ENCODE measurements at places on chromosomes 2 and 18.

DNA sequence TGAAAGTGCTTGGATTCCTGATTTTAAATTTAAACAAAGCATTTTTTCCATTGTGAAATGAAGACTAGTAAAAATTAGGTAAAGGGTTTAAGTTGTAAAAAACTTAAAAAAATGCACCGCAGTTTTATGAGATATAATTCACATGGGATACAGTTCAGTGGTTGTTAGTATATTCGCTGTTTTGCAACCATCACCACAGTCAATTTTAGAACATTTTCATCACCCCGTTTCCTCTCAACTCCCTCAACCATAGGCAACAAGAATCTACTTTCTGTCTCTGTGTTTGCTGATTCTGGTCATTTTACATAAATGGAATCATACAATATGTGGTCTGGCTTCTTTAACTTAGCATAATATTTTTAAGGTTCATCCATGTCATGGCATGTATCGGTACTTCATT, 4.0 kb downstream of the DGKD start:
- no peak for DNase-seq

DNA sequence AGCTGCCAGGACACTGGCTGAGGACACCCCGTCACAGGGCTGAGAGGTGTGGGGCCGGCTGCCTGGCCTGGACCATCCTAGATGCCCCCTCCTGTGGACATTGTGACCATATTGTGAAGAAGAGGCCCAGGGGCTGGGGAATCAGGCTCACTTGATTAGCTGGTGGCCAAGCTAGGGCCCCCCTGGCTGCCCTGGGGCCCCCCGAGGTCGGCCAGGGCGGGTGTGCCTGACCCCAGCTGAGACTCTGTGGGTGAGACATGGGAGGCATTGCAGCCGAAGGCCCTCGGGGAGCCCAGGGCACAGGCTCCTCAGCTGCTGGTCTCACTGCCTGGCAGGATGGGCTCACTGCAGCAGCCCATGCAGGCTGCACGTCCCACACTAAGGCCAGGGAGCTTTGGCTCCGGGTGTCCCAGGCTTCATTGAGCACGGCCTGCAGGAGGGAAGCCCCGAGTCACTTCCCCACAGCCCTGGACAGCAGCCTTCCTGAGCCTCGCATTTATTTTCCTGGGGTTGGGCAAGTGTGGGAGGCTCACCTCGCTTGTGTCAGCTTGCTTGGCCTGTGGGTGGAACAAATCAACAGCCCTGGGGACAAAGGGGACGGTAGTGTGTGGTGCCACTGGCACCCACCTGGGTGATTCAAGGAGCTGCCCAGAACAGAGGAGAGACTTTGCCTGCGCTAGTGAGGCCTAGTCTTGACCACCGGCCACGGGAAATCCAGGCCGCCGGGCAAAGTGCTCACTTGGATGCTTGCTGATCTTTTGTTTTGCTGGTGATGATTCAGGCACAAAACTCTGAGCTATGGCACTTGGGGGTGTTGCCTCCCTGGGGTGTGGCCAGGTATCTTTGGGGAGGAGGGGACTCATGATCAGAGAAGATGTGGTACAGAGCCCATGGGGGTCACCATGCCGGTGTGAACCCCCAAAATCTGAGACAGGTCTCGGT, 1.3 kb downstream of the GAL3ST2 start:
- no peak for DNase-seq

DNA sequence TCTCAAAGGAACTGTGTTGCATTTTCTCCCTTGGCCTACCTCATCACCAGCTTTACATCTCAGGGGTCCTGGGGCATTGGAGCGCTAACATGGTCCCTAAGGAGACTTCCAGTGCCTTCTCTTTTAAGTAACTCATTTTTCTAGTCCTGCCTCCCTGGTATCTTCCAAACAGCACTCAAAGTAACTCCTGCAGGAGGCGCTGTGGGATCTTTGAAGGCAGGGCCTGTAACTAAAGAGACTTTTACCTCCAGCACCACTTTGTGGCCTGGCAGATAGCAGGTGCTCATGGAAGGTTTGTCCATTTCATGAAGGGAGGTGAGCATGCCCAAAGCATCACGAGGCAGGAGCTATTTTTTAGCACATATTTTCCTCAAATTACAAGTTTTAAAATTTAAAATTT, 411.0 kb upstream of the GYPC start:
- no peak for DNase-seq

DNA sequence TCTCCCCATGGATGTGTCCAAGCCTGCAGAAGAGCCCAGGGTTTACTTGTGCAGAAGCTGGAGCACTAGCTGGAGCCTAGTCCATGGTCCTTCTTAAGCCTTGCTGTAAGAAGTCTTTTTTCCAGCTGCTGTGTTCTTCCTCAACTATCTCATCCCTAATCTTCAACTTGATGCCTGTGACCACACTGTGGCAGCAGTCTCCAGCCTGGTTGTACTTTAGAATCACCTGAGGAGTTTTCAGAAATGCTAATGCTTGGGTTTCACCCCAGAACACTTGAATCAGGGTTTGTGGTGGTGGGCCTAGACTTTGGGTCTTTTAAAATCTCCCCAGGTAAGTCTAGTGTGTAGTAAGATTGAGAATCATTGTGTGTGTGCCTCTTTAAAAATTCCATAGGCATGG, 173.6 kb downstream of the ADCYAP1 start:
- no peak for DNase-seq

DNA sequence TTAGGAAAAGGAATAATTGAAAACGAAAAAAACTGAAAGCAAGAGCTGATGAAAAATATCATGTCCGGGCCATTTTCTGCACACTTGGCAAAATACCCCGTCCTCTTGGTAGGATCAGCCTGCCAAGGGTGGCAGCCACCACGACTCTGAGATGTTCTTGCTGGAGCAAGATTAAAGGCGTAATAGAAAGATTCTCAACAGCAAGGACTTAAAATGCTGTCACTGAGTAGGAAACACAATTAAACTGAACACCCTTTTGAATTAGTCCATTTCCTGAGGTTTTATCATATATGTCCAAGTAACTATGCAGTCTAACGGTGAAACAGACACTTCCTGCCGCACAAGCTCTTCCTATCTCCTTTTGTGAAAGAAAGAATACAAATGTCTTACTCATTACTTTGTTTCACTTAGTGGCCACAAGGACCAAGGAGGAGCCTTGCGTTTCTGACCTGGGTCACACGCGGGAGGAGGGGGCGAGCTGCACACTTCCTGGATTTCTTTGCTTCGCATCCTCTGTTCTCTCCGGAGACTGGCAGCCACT, 222.7 kb downstream of the PIEZO2 start:
- DNase-seq = no peak

DNA sequence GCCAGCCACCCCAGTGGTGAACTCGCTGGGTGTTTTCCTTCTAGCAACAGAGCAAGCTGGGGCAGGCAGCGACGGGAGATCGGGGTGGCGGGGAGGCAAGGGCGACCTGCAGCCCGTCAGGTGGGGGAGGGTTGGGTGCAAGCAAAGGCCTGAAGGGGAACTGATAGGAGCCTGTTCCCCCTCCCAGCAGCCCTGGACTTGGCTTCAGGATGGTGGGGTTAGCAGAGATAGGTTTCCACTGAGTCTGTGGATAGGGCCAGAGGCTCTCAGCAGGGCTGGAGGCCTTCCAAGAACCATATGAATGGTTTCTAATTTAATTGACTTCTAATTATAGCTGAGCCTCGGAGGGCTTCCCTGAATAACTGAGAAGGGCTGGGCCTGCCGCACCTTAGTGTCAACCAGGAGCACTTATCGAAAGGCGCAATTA, 55.3 kb downstream of the EDAR start:
- no peak for DNase-seq

- no peak for DNase-seq
These were observed 72.7 kb downstream of the MARCHF4 start for GRCh38 chr2:216299588-216299987.

GRCh38 chr2:20122864-20123263, 71.4 kb upstream of the LAPTM4A start:
- DNase-seq = no peak

DNA sequence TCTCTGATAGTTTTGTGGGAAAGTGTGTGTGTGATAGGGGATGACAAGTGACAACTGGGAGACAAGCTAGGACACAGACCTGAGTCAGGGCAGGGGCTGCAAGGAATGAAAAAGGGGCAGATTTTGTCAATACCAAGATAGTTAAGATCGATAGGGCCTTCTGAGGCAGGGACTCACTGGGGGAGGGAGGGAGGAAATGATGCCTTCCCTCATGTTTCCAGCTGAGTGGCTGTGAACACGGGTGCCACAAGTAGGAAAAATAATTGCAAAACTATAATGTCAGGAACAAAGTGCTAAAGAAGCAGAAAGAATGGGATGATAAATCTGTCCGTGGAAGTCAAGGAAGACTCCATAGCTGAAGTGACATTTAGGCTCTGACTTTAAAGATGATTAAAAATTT, 24.2 kb downstream of the CDH2 start:
- no peak for DNase-seq

- DNase-seq = no peak
These were observed 19.4 kb downstream of the PSMD14 start for GRCh38 chr2:161327582-161327981.

DNA sequence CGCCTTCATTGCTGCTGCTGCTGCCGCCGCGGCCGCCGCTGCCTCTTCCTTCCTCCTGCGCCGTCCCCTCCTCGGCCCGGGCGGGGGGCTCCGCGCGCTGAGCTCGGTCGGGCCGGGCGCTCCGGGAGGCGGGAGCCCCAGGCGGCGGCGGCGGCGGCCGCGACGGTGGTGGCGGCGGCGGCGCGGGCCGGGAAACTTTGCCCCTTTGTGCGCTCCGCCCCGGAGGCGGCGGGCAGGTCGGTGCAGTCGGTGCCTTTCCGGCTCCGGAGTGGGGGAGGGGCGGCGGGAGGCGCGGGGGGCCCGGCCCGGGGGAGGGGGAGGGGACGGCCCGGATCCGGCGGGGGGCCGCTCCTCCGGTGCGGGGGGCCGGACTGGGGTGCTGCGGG, 205 bp downstream of the TET3 start:
- DNase-seq = peak; percentile 57

DNA sequence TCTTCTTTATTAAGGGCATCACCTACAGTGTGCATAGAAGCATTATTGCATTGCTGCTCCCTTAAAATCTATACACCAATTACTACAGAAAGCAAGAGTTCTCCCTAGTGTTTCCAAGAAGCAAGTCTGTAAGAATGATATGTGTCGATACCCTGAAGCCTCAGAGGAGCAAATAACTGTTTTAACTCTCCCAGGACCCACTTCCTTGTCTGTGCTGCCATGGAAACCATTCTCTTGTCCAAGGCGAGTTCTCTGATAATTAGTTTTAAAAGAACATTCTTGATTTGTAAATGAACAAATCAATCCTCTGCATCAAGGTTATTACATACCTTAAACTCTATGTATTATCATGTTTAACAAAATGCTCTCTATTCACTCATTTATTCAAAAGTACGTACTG, 326.8 kb upstream of the KLHL14 start:
- no peak for DNase-seq

DNA sequence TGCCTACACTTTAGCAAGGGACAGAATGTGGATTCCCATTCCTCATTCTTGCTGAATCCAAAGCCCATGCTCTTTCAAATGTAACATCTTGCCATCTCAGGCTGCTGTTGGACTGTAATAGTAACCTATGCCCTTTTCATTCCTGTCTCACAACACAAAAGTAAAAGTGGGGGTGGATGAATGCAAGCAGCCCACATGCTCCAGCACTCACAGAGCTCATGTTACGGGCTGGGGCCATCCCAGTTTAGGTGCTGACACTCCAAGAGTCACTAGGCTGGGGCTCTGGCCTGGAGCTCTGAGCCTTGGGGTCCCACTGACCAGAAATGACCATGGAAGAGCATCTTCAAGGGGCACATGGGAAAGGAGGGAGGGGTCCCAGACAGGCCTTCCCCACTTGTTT, 47.6 kb downstream of the CCBE1 start:
- DNase-seq = no peak

- no peak for DNase-seq
These were observed 402.9 kb downstream of the TNS1 start for GRCh38 chr2:217599906-217600305.

DNA sequence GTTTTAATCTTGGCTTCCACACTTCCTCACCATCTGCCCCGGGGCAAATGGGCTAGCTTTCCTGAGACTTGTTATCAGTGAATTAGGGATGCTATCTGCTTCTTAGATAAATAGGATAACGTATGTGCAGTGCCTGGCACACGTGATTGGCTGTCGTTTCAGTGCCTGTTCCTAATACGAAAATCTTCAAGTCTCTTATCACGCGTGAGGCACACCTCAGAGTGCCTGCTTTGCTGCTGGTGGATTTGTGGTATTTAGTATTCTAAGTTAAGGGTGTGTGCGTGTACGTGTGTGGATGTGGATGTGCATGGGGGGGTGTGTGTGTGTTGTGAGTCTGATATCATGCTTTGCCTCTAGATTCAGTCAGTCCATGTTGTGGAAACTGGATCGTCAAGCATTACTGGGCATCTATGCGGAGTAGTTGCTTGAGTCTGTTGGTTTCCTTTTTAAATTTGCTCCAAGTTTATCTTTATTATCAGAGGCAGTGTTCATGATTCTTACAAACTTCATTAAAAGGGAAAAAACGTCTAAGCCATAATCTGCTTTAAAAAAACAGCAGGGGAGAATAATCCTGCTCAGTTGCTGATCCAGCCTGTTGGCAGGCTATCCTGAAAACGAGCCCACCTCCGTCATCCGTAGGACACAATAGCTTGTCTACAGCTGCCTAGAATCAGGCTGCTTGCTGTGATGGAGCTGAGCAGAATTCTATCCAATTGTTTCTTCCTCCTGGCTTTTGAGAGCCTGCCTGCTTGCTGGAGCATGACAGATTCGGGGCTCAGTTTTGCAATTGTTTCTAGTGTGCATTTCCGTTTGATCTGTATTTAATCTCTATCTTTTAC, 6.6 kb downstream of the SH3RF3 start:
- DNase-seq = no peak

GRCh38 chr2:196808083-196808665, 981 bp downstream of the C2orf66 start:
- no peak for DNase-seq

- DNase-seq = no peak
These were observed 200.0 kb downstream of the PIK3C3 start for GRCh38 chr18:42155024-42155423.

DNA sequence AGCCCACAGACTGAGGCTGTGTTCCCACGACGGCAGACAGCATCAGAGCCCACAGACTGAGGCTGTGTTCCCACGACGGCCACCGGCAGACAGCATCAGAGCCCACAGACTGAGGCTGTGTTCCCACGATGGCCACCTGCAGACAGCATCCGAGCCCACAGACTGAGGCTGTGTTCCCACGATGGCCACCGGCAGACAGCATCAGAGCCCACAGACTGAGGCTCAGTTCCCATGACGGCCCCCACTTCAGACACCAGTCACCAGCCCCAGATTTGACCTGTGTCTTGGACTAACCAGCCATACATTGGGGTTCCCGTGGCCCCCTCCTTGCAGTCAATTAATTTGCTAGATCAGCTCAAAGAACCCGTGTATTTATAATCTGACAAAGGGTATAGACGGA, 57.8 kb upstream of the SNTG2 start:
- DNase-seq = no peak
